ENCODE measurements at places on chromosomes 6 and 20.

GRCh38 chr6:139855671-139856311 is 481.3 kb upstream of the CITED2 start:
- no peak for DNase-seq

GRCh38 chr20:57566803-57567459 is 6.0 kb downstream of the PCK1 start:
- DNase-seq: no peak

DNA sequence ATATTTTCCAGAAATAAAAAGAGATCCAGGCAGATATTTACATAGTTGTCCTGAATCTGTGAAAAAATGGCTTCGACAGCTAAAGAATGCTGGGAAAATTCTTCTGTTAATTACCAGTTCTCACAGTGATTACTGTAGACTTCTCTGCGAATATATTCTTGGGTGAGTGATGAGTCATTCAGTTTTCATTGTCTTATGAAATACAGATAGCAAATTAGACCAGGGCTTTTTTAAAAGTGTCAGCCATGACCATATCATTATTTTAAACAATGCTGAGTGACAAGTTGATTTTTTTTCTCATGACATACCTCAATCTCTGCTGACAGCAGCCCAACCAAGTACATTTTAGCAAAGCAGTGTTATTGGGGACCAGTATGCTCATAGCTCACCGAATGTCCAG is 32.8 kb downstream of the TSPYL4 start:
- DNase-seq: no peak

DNA sequence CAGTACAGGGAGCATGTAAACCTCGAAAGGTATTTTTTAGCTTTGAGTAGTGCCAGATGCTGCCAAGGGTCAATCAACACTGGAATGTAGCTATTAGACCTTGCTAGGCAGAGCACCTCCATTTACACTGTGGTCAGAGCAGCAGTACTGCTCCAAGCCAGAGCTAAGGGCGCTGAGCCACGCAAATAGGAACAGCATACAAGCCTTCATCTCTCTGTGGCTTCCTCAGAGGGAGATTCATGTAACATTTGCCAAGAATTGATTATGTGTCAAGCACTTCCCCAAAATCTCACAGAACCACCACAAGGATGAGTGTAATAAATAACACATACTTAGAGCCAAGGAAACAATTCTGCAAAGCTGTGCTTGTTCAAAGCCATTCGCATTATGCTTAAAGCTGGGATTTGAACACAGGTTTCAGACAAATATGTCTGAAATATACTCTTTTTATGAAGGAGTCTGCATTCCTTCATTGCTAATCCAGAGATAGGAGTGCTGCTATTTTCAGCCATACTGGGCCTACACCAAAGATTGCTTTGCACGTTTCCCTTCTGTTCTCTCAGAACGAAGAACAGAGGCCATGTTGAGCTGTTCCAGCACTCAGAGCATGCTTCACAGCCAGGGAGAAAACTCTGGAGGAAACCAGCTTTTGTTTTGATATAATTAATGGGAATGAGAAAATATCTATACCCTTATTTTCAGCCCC is 97.7 kb downstream of the SLC16A10 start:
- DNase-seq: no peak

DNA sequence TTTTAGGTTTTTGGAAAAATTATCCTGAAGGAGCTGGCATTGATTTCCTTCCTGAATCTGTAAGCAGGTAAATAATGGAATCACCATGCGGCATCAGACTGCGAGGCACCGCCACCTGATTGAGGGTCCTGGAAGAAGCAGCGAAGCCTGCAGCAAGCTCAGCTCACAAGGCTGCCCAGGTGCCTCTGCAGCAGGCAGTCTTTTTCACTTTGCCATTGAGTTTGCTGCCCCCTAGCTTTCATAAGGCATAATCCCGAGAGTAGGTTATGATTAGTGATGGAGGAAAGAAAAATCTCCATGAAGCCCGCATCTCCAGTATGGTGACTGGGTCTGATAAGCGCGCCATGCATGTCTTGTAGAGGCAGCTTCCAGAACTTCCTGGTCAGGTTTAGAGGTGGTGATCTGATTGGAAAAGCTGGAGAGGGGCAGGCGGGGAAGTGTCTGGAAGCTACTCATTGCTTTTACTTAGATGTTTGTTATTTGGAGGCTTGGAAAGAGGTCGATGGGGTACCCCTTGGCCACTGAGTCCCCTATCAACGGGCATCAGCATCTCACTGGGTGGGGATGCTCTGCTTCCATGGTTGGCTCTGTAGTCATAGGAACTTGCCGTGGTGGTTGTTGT is 26.7 kb downstream of the IYD start:
- DNase-seq: no peak

- DNase-seq: peak; percentile 87
Observed at GRCh38 chr20:49216991-49217578, 2.1 kb upstream of the DDX27 start.

DNA sequence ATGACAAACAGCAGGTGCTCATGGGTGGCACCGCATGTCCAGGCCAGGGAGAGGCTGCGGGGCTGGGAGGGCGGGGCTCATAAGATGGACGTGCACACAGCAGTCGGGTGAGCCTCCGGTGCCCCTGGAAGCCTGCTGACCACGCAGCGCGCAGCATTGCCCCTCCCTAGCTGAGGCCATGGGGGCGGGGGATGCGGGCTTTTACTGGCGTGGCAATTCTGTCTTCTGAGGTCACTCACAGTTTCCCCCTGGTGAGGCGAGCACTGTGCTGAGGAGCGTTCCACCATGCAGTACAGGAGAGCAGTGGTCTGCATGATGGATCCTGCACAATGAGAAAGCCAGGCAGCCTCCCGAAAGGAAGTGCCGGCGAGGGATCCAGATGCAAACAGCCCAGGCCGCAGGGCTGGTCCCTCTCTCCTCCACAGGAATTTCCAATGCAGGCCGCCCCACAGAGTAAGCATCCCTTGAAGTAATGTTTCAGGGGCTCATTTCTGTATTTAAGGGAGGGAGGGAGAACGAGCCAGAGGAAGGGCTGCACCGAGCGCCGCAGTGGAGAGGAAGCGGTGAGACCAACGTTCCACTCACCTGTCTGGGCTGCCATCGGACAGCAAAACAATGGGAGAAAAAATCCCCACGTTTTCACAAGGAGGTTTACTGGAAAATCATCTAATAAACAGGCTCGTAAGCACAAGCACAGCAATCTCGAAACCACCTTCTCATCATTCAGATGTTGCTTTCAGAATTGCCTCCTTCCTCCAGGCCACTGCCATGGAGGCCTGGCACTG is 56.0 kb downstream of the IRF4 start:
- DNase-seq: no peak

DNA sequence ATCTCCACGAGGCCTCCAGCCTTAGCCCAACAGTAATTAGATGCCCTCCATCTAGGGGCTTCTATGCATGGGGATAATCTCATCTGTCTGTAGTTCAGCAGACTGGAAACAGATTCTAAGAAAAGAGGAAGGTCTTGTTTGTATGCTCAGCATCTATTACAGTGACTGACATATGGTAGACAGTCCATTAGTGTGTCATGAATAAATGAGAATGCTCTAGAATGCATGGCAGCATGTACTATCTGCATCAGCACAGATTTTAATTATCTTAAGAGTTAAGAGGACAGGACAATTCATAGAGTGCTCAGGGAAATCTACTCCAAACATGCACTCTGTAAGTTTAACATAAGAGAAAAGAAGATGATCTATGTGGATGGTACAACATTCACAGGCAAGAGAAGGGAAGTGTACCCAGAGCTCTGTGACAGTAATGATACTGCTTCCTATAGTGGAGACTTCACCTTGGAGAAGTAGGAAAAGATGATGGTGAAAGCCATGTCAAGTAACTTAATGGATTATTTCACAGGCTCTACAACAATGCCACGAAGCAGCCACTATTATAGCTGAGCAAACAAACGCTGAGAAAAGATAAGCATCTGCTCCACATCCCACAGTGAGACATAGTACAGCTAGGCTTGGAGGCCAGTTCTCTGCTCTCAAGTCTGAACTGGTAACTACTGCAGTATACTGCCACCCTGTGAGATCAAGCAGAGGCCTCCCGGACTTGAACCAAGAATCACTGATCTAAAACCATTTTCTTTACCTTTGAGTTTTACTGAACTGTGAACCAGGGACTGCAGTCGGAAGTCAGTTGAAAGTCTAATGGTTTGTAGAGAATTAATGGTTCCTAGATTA is 309.2 kb upstream of the SPTLC3 start:
- peak; percentile 21 for DNase-seq

Measured in urinary bladder (tissue), 4 donors.